ENCODE measurements at places on chromosomes 11 and 22.

- DNase-seq, result no peak
These were observed 704.1 kb upstream of the CCDC179 start for GRCh38 chr11:23564370-23564769.

DNA sequence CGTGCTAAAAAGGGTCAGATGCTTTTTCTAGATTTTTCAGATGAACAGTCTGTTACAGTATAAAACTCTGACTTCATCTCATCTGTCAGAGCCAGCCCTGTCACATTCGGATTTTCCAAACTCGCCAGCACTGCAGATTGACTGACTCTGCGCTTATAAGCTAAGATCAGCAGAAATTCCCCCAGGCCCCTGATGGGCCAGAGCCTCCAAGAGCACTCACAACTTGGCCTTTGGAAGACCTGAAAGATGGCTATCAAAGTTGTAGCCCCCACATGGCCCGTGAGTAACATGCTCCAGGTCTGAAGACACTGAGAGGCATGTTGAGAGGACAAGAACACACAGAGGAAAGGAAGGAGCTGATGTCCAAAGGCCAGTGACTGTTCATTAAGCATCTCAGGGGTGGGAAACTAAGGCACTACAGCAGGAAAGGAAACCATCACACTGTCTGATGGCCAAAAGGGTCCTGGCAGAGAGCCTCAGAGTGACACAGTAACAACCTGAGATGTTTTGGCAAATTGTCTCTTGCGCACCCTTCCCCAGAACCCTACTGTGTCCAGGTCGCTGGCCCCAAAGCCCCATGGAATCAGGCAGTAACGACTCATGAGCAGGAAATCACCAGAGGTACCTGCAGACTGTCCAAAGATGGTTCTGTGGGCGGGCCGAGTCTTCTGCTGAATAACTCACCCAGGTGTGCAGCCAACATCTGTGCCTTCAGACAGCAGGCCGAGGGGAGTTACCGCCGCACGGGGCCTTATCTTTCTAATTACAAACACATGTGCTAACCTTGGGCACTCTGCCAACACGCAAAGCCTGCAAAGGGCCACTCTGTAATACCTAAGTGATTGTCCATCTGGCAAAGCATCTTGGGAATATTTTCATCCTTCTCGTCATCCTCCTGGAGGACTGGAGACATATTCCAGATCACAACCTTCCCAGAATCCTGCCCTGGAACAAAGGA, 23.6 kb downstream of the HIRA start:
- DNase-seq, result no peak

DNA sequence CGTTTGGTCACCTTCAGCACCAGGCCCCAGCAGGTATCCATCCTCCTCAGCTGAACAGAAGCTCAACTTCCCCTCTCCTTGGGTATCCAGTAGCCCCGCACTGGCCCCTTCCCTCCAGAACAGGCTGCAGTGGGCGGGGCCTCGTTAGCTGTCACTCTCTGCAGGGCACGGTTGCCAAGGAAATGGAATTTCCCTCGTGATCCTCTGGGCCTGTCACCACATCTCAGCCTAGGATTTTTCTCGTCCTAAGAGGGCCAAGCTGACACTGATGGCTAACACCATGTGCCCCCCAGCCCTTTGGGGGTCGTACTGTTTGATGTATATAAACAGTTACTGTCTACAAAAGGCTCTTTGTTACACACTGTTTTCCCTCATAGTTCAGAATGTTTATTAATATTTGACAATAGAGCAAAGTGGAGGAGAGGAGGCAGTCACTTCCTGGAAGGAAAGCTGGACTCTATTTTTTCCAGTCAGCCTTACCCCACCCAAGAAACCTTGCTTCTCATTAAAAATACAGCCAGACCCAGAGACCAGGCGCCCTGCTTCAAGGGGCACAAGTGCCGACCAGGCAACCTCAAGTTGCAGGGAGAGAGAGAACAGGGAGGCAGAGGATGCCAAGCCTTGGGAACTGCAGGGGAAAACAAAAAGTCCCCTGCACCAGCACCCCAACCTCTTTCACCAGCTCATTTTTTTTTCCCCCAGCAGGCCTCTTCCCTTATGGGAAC, 44.5 kb downstream of the FEZ1 start:
- no peak for DNase-seq

DNA sequence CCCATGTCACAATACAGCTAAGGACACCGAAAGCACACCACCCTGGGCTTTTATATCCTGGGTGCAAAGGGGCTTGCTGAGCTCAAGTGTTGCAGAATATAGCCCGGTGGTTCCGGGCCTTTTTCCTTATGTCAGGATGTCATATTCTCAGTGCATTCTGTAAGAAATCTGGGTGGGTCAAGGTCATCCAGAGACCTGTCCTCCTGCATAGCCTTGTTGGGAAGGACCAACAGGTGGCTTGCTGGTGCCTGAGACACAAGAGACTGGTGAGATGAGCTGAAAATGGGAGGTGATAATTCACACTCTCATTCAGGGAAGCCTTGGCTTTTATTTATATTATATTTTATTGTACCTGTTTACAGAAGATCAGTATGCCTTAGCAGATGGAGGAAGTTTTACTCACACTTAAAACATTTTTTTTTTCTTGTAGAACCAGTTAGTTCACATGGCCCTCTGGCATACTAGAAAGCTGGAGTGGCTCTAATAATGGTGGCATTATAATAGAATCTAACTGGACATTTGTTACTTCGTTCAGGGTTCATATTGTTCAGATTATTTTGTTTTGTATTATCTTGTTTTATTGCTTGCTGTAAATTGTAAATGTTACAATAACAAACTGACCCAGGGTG, 14.6 kb upstream of the TMEM123 start:
- no peak for DNase-seq

DNA sequence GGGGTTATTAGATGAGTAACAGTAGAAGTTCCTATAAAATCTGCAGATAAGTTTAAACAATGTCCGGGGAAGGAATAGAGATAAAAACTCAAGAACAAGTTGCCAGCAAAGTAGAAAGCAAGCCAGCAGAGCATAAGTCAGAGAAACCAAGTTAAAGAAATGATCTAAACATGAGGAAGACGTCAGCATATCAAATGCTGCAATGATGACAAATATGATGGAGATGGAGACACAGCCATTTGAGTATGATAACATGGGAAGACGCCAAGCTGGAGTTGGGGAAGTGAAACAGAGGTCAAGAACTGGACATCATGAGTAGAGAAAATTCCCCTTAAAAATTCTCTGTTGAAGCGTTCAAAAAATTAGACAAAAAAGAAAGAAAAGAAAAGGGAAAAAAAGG, 571.5 kb downstream of the CNTN5 start:
- DNase-seq, result no peak

- DNase-seq, result no peak
These were observed 40.7 kb downstream of the CD6 start for GRCh38 chr11:61011950-61012736.

DNA sequence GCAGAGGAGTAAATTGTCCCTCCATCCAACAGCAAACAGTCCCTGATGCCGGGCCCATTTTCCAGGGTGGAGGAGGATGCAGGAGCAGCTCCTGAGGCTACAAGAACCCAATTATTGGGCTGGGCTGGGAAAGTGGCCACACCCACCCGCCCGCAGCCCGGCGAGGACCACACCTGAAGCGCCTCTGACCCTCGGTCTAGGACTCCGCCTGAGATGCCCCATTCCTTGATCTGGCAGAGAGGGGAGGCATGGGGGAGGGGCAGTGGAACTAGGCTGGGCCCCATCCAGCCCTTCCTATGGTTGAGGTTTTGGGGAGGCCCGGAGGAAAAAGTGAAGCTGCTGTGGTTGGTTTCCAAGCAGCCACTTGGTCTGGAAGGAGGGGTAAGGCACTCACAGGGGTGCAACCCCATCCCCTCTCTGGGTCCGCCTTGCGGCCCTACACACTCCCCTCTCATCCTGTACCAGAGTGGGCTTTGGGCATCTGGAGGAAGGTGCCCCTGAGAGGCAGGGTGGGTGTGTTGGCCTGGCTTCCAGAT, 2.4 kb upstream of the LGALS1 start:
- no peak for DNase-seq

DNA sequence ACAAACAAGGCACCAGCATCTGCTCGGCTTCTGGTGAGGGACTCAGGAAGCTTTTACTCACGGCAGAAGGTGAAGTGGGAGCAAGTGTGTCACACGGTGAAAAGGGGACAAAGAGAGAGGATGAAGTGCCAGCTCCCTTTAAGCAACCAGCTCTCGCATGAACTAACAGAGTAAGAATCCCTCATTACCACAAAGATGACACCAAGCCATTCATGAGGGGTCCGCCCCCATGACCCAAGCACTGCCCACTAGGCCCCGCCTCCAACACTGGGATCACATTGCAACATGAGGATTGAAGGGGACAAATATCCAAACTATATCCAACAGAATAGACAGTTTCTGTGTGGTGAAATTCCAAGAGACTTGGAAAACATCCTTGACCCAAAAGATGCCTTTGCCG, 198.2 kb upstream of the POU2AF2 start:
- no peak for DNase-seq

DNA sequence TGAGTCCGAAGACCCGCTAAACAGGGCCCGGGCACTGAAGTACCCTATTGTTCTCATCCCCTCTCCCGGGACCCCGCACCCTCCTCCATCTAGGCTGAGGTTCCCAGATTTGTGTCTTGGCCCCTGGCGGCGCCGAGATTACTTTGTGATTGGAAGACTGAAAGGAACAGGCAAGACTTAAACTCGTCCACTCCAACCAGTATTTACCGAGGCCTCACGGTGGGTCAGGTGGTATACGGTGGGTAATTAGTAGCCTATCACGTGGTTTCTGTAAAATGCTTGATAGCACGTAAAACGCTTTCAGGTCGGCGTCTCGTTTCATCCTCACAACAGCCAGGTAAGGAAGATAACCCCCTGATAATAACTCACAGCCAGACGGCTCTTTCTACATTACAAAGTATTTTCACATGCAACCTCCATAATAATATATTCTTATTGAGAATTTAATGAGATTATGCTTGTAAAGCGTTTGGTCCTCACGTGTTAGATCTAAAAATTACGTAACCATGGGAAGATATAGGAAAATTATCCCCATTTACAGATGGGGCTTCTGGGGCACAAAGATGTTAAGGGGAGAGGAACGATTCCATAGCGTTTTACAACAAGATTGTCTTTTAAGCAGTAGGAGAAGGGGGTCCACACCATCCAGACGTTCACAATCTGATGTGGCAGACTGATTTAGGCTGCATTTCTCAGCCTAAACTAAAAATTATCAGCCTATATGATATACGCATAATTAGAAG, 642 bp upstream of the PIK3C2A start:
- DNase-seq, result peak; percentile 66

- DNase-seq, result no peak
These were observed 48.7 kb upstream of the LRRC4C start for GRCh38 chr11:41508121-41508520.

DNA sequence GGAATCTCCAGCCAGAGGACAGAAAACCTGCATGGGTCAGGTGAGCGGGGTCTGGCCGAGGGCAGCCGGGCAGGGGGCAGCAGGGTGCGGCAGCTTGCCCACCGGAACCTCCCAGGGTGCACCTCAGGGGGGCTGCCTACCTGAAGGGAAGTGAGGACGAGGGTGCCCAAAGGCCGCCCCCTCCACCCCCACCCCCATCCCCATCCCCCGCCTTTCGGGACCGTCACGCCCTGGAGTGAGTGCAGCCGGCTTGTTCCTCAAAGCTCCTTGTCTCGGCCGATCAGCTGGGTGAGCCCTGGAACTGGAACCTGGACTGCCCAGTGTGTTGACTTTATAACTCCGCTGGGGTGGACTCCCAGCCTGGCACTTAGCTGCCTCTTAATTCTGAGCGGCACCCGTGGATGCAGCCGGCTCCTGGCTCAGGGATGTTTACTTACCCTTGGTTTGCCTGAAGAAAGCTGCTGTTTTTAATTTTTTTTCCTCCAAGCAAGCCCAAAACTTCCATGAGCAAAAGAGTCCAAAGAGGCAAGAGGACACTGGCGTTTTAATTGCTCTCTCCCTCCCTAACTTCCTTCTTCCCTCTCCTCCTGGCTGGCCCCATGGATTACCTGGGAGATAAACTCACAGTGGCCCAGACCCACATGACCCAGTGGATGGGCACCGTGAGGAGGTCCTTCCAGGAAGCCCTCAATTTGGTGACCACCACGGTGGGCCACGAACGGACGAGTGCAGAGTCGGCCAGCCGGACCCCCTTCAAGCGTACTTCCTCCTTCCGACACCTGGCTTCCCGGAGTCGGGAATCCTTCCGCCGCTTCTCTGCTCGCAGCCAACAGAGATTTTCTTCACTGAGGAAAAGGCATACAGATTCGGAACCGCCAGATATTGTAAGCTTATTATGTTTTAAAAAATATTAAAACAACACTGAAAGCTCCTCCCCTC, 87.8 kb upstream of the CRYBB3 start:
- no peak for DNase-seq

- no peak for DNase-seq
These were observed 19.2 kb downstream of the PRR5 start for GRCh38 chr22:44721213-44721612.

DNA sequence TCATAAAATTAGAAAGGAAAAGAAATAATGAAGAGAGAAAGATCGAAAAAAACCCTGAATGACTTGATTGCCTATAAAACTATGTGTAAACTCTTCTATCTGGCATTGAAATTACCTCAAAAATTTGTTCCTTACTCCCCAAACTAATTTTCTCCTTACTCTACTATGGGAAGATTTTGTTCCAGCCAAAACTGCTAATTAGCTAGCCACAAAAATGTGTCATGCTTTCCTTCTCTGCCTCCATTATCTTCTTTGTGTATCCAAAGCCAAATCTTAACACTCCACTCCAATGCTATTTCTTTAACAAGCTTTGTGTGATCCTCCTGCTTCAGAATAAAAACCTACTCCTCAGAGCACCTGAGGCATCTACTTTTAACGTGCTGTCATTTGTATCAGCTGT, 831.2 kb downstream of the METTL15 start:
- DNase-seq, result no peak

DNA sequence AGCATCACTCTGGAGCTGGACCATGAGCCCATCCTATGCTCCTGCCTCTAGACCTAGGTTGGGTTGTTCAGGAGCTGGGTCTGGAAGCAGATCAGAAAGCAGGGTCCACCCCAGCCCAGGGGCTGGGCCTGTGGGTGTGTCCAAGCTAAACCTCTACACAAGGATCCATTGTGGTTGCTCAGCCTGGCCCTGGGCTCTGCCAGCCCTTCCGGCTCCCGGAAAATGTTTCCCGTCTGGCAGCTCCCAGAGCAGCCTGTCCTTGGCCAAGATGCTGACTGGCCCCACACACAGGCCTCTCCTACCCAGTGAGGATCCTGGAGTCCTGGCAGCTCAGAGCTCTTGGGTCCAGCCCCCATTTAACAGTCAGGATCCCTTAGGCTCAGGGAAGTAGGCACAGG, 35.3 kb upstream of the FCHSD2 start:
- no peak for DNase-seq

- no peak for DNase-seq
These were observed 11.4 kb downstream of the ATG16L2 start for GRCh38 chr11:72825661-72826060.

DNA sequence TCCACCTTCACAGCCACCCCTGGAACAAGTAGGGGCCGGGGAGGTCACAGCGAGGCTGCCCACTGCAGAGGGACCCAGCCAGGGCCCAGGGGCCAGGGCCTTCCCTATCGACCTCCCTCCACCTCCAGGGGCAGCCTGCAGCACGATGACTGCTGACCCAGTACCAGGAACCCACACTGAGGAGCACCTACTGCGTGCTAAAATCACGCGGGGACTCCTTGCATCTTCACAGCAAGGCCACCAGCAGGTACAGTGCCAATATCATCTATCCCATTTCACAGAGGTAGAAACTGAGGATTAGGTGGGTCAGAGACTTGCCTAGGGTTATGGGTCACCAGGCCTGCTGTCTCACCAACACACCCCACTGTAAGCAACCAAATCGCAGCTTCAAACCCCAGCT, 14.6 kb downstream of the MACROD1 start:
- DNase-seq, result no peak

- no peak for DNase-seq
These were observed 15.8 kb downstream of the TOLLIP start for GRCh38 chr11:1293619-1294015.

- no peak for DNase-seq
These were observed 20.7 kb downstream of the CHID1 start for GRCh38 chr11:889687-890475.
